ENCODE measurements at places on chromosomes 5 and 9.

GRCh38 chr5:164235300-164235891 lies 730.0 kb downstream of the MAT2B start:
- DNase-seq = no peak

DNA sequence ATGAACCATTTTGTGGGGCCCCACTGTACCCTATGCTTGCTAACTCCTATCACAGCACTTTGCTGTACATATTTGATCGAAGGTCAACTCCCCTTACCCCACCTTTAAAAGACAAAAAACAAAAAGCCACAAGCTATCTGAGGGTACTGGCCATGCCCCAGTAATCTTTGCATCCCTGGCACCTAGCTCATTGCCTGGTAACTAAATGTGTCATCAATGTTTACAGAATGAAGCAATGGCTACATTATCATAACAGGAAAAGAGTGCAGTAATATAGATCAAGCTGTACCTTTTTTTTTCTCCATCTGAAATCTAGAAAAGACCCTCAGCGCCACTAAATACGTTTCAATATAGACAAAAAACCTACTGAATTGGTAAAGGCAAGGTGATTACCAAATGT lies 188.0 kb downstream of the ELAVL2 start:
- no peak for DNase-seq

DNA sequence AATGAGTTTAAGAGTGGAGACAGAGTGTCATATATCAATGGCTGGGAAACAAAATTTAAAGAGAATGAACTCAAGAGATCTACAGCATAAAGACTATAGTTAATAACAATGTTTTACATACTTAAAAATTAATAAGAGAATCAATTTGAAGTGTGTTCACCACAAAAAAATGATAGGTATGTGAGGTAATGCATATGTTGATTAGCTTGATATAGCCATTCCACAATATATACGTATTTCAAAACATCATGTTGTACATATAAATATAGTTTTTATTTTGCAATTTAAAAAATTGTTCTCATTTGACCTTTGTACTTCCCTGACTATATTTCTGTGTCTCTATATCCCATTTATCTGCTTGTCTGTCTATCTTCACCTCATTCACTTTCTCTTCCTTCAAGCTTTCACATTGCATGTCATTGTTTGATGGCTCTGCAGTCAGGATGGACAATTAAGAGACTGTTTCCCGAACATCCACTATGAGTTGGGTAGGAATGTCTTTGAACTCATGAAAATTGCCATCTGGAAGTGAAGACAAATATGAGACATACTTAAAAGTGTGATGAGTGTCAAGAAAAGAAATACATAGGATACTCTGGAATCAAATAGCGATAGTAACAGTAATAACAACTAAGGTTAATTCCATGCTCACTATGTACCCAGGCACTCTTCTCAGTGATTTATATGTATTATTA lies 359.9 kb upstream of the ACTBL2 start:
- DNase-seq = no peak

GRCh38 chr5:178532666-178533065 lies 57.5 kb downstream of the COL23A1 start:
- DNase-seq = no peak

GRCh38 chr5:32233696-32234447 lies 59.8 kb upstream of the GOLPH3 start:
- no peak for DNase-seq

GRCh38 chr5:34009610-34010009 lies 1.8 kb upstream of the AMACR start:
- DNase-seq = no peak

DNA sequence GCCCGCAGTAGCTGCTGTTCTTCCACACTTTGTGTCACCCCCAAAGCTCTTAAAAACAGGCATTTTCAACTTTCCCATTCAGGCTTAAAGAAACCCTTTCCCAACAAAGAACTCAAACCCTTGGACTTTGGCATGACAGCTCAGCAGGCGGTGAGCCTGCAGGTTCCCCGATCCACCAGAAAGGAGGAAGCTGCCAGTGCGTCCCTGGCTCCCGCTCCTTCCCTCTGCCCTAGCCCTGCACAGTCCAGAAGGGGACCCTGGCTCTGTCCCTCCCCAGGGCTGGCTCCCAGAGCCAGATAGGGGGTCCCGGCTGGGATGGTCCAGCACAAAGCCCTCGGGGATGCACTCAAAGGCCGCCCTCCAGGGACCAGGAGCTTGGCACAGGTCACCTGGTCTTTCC lies 9.6 kb downstream of the SLC9A3 start:
- no peak for DNase-seq

DNA sequence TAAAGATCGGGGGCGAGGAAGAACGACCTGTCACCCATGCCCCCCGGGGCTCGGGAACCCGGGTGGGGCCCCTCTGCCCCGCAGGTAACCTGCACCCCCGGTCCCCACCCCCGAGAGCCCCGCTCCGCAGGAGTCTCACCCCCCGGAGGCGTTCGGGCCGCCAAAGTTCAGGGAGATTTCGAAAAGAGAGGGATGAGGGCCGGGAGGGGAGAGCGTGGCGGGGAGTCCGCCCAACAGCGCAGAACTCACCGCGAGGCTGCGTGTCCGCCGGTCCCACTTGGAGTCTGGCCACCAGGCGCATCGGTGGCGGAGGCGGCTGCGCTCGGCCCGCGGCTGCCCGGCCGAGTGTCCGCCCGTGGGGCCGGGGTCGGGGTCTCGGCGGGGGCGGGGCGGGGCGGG lies at the start of gene PHF19:
Gene PHF19 (minus strand): TSS at position 347 of the 399 bp plus-strand sequence. CDS start 2,447 bp downstream, outside the sequence.
- peak; percentile 66 for DNase-seq

- DNase-seq = no peak
Measured at GRCh38 chr9:36791222-36791950, 218.7 kb downstream of the MELK start.

DNA sequence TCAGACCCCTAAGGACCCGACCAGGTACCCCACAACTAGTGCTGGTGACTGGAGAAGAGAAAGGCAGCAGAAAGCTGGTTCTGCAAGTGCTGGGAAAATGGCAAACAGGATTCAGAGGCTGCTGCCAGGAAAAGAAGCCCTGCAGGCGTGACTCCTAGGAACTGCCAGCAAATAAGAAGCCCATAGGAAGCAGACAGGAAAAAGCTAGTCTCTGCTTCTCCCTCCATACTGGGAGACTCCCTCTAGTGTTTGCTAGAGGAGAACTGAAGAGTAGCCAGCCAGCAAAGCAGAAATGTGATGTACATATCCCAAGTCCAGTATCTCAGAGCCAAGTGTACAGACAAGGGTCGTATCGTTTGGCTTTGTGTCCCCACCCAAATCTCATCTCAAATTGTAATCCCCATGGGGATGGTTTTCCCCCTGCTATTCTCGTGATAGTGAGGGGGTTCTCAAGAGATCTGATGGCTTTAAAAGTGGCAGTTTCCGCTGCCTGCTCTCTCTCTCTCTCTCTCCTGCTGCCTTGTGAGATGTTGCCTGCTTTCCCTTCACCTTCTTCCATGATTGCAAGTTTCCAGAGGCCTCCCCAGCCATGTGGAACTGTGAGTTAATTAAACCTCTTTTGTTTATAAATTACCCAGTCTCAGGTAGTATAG lies 38.1 kb upstream of the TUSC1 start:
- DNase-seq = peak; percentile 68

GRCh38 chr5:124806373-124807077 lies 60.1 kb upstream of the ZNF608 start:
- peak; percentile 62 for DNase-seq

GRCh38 chr5:170307575-170308465 lies 10.2 kb upstream of the LCP2 start:
- no peak for DNase-seq

DNA sequence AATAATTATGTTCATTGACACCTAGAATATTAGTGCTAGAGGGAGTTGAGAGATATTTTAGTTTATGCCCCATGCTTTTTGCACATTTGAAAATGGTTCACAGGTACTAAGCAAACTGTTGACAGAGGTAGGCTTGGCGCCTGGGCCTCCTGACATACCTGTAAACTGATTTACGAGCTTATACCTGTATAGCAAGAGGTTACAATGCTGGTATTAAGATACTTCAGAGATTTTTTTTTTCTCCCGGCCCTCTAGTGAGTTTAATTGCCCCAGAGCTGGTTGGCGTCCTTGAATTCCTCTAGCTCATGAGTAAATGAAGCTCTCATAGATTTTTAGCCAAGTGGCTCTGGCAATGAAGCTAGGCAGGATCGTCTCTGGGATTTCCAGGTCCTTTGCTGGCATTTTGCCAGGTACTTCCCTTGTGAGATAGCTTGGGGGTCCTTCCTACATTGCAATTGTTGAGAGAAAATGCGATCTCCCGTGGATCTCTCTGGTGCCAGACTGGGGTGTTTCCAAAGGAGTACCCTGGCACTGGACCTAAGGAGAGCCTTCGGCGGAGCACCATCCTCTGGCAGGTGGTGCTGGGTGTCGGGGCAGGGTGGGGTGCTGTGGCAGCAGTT lies 9.0 kb downstream of the SLC36A1 start:
- DNase-seq = no peak

- DNase-seq = no peak
Measured at GRCh38 chr5:179623906-179624741, 653 bp upstream of the HNRNPH1 start.

DNA sequence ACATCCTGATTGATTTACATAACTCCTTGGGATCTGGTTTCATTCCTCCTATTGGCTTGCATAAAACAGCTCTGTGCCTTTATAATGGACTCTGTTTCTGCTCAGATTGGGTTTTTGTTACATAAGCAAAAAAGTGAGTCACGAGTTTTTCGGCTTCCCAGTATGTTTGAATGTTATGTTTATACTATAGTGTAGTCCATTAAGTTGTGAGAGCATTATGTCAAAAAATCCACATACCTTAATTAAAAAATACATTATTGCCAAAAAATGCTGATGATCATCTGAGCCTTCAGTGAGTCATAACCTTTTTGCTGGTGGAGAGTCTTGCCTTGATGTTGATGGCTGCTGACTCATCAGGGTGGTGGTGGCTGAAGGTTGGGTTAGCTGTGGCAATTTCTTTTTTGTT lies 144.6 kb downstream of the CCDC171 start:
- DNase-seq = no peak
